ENCODE measurements at places on chromosomes 11 and 22.

DNA sequence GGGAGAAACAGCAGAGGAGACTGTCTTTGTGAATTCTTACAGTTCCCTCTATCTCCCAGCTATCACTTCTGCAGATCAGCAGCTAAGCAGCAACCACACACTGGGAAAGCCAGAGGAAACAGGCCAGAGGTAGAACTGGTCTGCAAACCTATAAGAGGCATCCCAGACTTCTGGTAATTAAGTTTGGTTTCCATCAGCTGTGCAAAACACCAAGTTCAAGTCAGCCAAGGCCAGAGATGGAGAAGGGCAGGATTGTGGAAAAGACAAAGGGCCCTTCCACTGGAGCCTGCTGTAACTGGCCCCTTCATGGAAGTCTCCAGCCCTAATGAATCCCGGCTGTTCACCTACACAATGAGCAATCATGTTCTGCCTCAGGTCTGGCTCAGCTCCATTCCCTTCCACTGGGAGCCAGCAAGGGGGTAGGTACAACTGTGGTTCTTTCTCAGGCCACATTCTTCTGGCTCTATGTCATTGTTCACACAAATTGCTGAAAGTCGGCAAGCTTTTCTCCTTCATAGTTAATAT is 4.6 kb upstream of the PAMR1 start:
- no peak for DNase-seq

- no peak for DNase-seq
Observed at GRCh38 chr11:19398772-19399527, 158.2 kb upstream of the E2F8 start.

DNA sequence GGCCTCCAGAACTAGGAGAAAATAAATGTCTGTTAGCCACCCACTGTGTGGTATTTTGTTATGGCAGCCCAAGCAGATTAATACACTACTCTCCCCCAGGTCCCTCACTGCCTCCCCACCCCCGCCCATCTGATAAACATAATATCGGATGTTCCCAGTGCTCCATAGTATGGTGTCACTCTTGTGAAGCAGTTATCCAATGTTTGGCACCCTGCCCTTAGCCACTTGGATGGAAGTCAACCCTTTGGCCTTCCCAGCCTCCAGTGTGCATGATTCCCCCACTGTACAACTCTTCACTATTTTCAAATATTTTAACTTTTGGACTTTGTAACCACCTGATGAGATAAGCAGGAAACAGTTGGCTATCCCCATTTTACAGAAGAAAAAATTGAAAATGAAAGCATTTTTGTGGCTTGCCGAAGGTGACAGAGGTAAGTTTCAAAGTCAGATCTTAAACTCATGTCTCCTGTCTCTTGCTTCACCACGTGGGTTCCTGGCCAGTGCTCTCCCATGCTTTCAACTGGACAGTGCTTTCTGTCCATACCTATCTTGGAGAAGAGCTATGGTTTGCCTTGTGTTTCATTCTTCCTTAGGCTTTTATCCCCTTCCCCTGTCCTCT is 53.2 kb downstream of the ALX4 start:
- peak; percentile 23 for DNase-seq

DNA sequence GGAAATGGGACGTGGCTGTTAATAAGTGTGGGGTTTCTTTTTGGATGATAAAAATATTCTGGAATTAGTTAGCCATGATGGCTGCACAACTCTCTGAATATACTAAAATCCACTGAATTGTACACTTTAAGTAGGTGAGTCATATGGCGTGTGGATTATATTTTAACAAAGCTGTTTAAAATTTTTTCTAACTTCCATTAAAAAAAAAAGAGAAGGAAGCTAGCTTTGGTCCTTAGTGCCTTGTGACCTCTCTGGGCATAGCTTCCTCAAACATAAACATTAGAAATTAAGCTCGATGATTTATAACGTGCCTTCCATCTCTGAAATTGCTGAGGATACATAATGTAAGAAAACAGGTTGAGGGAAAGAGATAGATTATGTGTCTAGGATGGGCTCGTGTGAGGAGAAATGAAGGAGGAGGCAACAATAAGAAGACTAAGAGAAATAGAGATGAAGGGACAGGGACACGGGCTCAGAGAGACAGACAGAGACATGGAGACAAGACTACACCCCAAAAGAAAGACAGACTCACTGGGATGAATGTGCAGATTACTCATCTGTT is 20.0 kb downstream of the IRAG1 start:
- no peak for DNase-seq

DNA sequence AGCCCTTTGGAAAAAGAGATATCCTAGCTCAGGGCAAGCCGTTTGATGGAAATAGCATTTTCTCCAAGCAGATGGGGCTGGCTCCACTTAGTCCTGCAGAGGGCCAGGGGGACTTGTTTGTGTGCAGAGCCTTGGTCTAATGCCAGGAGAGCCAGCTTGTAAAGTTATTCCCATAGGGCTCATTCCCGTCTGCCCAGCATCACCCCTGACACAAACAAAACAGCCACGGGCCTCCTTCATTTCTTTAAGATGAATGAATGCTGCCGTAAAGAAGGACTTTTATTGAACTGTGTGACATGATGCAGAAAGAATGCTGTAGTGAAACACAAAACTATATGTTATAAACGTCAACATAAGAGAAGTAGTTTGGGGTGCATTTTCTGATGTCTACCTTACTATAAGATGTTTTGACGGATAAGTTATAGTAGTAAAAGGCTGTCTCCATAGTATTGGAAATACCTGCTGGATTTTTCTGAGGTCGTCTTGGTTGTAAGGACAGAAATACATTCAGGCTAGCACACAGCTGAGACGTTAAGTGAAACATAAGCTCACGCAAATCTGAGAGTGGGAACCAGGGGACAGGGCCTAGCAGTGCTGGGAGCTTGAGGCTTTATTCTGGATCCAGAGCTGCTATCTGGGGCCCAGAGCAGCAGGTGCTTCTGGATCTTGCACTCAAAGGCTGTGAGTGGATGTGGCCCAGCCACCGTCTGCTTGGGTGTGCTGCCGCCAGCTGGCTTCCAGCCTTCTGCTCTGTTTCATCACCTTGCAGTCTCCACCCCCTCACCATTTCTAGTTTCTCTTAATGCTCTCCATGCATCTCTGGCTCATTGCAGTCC is 53.3 kb downstream of the NCAM1 start:
- peak; percentile 61 for DNase-seq

DNA sequence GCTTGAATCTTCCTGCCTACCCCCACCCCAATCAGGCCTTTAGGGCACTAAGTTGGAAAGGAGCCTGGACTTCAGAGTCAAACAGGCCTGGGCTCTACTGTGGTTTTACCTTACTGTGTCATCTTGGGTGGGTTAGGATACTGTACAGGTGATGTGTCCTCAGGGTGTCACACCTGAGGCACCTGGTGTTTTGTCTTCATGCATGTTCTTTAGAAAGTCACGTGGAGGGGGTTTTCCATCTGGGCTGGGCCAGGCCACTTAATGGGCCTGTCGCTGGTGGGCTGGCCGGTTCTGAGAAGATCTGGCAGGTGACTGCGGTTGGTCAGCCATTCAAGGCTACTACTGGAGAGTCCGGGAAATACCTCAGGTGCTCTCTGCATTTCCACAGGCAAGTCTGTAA is 92.6 kb downstream of the SWAP70 start:
- DNase-seq: no peak

DNA sequence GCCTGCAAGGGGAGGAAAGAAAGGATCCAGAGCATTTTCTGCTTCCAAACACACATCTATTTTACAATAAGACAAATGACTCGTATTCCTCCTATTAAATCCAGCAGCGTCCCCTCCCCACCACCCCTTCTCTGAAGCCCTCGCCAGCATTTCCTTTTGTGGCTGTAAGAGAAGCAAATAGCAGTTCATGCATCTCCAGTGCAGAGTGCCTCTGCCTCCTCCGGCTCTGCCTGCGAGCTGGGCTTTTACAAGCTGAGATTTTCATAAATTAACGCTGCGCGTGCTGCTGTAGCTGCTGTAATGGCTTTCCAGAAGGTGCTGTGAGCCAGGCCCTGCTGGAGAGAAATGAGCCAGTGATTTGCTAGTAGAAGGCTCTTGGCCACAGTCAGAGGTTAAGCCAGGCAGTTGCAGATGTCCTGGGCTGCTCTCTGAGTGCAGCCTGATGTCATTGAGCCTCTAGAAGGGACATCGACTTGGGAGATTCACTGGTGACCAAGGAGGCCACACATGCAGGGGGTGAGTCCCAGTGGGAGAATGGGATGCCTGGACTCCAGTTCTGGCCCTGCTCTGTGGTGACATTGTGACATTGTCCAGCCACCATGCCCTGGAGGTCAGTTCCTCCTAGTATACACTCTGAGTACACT is 134.5 kb upstream of the NAV2 start:
- no peak for DNase-seq

DNA sequence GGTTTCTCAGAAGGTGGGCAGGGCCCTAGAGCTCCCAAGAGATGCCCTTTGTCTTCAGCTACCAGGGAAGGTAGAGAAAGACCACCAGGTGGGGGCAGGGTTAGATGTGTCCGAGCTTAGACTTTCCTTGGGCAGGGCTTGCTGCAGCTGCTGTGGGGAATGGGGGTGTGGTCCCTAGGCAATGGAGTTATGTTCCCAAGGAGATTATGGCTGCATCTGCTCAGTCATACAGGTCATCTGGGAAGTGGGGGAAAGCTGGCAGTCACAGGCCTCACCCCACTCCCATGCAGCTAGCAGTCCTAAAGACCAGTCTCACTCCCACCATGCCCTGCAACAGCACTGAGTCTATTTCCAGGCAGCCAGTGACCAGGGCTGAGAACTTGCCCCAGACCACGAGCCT is 29.5 kb downstream of the MMP27 start:
- no peak for DNase-seq

DNA sequence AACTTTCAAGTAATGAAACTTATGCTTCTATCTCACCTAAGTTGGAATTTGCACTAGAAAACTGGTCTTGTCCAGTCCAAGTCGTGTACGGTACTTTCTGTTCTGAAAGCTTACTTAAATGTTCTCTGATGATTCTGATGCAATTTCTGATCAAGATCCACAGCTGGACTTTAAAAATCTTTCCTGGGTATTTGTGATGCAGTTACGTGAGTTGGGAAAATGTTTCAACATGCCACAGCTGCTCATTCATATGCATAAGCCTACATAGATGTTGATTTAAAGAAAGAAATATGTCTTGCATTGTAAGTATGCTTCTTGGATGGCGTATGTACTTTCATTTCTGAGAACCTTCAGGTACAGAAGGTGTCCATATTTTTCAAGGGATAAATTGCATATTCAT is 493.7 kb upstream of the CCDC90B start:
- DNase-seq: no peak

- DNase-seq: peak; percentile 61
Observed at GRCh38 chr22:41762980-41763779, 37.3 kb upstream of the CCDC134 start.

Measured in RPMI8226 (cell line).